ENCODE measurements at places on chromosomes 6 and 20.

DNA sequence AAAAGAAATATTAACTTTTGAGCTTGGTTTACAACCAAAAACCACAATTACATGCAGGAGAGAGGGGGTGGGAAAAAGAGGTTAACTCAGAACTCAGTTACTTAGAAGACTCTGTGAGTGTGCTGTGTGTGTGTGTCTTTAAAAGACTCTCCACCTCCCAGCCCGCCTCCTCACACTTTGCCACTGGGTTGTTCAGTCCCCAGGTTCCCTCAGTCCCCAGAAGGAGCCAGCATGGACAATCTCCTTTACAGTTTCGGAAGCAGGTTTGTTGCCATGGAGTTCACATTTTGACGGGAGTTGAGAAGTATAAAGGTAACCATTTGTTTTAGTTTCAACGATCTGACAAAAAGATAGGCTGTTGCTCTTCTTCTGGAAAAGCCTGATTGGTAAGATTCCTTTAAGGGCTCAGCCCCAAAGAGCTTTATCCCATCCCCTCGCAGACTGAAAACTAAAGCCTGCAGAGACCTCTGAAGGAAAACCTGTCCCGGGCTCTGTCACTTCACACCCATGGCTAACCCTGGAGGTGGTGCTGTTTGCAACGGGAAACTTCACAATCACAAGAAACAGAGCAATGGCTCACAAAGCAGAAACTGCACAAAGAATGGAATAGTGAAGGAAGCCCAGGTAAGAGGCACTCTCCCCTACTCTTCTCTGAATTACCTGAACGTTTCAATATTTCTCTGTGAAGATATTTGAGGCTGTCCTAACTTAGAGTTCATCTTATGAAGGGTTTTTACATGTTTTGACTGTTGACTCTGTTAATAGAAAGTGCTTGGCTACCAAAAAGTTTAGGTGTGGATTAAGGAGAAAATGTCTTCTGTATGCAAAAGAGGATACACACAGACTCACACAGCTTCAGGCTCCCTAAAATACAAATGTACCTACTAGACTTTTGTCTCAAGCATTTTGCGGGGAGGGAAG, at the start of gene SPTLC3:
TSS of gene SPTLC3 (plus strand) at position 212 of the 921 bp plus-strand sequence. CDS start at position 508, 296 bp downstream.
- DNase-seq: no peak

GRCh38 chr20:52972190-52972937, at the start of gene TSHZ2:
Gene TSHZ2 (plus strand): TSS chr20:52972358. CDS start chr20:52973294, 936 bp downstream.
- peak; percentile 42 for DNase-seq

DNA sequence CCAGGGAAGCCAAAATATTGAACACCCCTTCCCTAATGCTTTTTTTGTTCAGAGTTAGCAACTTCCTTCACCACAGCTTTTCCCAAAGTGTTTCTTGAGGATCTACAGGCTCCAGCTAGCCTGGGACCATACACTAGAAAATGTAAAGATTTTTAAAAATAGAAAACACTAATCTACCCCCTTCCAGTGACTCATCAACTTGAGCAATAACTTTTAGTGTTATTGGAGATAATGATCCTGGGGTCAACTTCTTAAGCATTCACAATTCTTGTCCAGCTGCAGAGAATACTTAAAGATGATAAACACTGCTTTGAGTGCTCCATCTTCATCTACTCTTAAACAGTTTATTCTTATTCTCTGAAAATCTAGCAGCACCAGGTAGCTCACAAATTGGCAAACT, 131.6 kb downstream of the COL9A1 start:
- no peak for DNase-seq

DNA sequence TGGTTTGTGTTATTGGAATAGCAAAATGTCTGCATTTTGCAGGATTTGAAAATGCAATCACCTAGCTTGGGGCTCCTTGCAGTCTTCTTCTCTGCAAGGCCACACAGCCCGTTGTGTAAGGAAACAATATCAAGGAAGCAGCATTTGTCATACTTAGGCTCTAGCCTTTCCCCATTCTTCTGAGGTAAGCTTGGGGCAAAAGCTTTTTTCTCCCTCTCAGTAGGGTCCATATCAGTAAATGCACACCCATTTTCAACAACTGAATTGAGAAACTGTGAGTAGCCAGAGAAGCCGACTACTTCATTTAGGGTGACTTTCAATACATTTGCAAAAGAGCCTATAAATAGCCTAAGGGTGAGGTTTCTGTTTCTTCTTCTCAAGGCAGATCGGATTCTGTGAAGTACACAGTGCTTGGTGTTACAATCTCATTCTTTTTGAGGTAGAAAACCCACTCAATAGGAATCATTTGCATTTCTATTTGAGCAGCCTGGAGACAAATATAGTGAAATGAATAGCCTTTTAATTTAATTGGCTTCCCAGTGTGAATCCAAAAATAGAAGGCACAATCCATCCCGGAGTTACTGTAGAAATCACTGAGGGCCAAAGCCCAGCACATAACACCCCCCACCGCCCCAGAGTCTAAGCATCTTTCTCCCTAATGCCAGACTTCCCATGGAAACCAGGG, 61.8 kb downstream of the BTBD3 start:
- no peak for DNase-seq

GRCh38 chr6:72620871-72621290, 983 bp upstream of the KCNQ5 start:
- DNase-seq: peak; percentile 7

GRCh38 chr20:19749618-19750071, 8.4 kb upstream of the RIN2 start:
- no peak for DNase-seq

DNA sequence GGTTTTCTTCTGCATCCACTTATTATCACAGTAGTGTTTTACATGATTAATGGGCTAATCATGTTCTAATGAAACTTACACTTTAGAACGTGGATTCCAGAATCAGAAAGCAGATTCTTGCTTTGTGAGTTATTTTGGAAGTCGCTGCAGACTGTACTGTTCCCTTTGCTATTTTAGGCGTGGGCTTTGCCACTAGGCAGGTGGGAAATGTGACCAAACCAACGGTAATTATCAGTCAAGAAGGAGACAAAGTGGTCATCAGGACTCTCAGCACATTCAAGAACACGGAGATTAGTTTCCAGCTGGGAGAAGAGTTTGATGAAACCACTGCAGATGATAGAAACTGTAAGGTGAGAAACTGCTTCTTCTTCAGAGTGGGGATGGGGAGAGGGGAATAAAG, 598 bp downstream of the FABP7 start:
- no peak for DNase-seq

- no peak for DNase-seq
Observed at GRCh38 chr6:158039178-158039557, 57.5 kb downstream of the SYNJ2 start.

DNA sequence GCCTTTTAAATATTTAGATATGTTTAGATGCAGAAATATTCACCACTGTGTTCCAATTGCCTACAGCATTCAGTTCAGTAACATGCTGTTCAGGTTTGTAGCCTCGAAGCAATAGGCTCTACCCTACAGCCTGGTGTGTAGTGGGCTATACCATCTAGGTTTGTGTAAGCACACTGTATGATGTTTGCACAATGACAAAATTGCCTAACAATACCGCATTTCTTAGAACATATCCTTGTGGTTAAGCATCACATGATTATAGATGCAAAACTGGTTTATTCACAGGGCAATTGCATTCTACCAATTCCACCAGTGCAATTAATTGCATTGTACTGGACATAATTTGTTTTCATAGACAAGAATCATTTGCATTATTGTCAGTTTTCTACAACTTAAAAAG, 7.9 kb upstream of the SLC22A16 start:
- DNase-seq: no peak

DNA sequence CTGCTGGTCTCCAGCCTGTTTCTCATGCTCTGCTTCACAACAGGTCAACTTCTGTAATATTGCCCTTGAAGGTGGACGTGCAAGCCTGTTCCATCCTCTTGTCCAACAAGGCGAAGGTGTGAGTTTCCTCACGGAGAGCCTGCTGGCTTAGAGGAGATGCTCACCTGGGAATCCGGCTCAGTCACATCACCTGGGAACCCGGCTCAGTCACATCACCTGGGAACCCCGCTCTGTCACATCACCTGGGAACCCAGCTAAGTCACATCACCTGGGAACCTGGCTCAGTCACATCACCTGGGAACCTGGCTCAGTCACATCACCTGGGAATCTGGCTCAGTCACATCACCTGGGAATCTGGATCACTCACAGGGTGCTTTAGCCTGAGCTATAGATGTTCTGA, 230.1 kb downstream of the ERMARD start:
- no peak for DNase-seq

DNA sequence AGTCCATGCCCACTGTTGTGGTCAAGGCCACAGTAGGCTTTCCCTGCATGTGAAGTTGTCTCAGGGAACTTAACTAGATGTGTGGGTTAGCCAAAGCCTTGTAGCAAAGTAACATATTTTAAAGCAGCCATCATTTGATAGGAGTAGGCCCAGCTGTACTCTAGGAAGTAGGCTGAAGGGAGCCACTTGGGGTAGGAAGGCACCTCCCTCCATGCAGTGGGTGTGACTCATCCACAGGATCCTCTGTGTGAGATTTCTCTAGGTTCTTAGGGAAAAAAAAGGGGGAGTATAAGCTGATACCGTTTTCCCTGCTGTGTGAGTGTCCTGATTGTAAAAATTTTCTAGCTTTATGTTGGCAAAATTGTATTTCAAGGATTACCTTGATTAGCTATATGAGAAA, 44.7 kb downstream of the VAPB start:
- no peak for DNase-seq

- DNase-seq: no peak
Observed at GRCh38 chr20:42082611-42083010, 464.4 kb upstream of the CHD6 start.

All from stimulated activated CD4-positive, alpha-beta T cell treated with anti-CD3 and anti-CD28 coated beads, Interleukin-1b, Interleukin-23, amount 100 ng/mL, for 24 hours (primary cell).